ENCODE measurements at places on chromosomes 11 and 22.

- no peak for DNase-seq
Measured at GRCh38 chr22:38957808-38958650, 620 bp downstream of the APOBEC3A start.

DNA sequence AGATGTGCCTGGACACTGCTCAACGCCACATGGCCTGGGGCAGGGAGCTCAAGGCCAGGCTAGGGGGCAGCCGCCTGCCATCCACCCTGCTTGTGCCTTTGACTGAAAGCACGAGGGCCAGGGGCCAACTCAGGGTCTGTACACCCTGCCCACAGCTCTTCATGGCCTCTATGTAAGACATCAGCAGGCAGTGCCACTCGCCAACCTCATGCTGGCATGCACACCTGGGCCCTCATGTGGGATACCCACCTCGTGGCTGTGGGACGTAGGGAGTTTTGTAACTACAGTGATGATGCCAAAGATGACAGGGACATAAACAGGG, 25.6 kb downstream of the TBX1 start:
- DNase-seq = no peak

- DNase-seq = no peak
Measured at GRCh38 chr11:105641433-105641832, 31.6 kb downstream of the GRIA4 start.

DNA sequence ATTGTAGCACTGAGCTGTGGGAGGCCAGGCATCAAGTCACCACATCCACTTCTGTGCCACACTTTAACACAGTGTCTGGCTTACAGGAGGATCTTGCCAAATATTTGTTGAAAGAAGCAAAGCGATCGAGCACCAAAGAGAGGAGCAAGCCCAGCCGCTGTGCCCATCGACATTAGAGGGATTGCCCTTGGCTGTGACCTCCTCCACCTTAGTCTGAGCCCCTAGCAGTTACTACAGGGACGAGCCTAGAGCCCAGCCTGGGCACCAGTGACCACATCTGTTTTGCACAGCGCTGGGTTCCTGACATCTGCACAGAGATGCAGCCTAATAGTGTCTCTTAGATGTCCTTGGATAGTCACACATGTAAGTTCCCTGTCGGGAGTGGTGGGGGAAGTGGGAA, 17.7 kb downstream of the GRIK4 start:
- DNase-seq = no peak

DNA sequence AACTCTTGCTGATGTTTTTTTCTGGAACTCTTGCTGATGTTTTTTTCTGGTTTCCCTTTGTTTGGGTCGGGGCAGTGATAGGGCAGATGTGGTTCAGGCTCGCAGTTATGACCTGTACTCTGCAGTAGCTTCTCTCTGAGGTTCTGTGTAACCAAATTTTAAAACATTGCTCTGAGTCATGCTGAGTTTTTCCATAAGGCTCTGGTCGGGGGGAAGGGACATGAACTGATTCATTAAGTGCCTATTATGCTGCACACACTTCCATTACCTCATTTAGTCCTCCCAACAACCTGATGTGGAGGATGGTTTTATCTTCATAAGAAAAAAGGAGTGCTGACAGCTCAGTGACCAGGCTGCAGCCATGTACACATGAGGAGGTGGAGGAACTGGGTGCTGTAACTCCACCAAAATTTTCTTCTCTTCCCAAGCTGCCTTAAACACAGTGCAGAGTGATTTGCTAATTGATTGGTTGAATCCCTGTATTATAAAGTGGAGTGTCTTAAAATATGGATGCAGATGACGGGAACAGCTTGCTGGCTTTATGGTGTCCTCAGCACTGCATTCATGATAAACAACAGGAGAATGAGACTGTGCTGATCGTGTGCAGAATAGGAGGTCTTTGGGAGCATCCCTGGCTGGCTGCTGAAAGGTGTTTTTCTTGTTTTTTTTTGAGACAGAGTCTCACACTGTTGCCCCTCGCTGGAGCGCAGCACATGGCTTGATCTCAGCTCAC, 19.1 kb downstream of the TNRC6B start:
- DNase-seq = peak; percentile 73
